ENCODE measurements at places on chromosomes 16 and 17.

GRCh38 chr16:81384006-81384405 is 60.6 kb upstream of the CMIP start:
- H3K36me3 ChIP-seq: peaks cover 25% of the 10 kb centered on the region
- H3K27ac ChIP-seq: no peak overlapping the region
- no peak for DNase-seq
- no peaks in the 10 kb centered on the region for H3K4me1 ChIP-seq

DNA sequence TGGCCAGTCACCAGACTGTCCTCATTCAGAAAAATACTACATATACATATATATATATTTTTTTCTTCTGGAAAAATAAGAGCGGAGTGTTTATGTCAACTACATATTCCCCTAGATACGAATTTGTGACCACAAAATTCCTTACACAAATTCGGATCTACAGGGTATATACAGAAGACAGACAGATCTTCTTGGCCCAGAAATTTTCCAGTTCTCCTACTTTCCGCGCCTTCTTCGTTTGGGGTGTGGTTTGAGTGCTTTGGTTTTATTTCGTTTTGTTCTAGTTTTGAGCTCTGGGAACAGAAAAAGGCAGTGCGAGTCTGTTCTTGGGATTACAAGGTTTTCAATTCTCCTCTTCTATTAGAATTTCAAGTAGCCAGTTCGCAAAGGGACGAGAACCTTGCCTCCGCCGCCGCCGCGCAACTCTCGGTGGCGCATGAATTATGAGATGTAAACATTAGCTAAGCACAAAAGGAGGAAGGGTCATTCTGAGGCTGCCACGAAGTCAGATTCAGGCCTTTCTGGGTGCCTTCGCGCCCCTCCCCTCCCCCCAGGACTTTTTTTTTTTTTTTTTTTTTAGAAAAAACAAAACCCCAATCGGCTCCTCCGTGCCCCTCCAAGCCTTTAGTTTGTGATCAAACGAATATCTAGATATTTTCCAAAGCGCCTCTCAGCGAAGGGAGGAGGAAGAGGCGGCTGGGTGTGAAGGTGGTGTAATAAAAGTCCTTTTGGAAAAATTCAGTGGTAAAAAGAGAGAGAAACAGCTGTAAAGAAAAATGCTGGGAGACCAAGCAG is 1.8 kb upstream of the HOXB4 start:
- H3K4me3 ChIP-seq: no peak overlapping the region
- H3K36me3 ChIP-seq: peaks cover 5% of the 10 kb centered on the region
- H3K27me3 ChIP-seq: no peaks in the 10 kb centered on the region
- no peak overlapping the region for H3K27ac ChIP-seq

- no peaks in the 10 kb centered on the region for H3K36me3 ChIP-seq
- no peak overlapping the region for H3K4me3 ChIP-seq
- no peak for DNase-seq
- no peaks in the 10 kb centered on the region for H3K27me3 ChIP-seq
Observed at GRCh38 chr16:85584819-85585282, 28.3 kb upstream of the GSE1 start.

DNA sequence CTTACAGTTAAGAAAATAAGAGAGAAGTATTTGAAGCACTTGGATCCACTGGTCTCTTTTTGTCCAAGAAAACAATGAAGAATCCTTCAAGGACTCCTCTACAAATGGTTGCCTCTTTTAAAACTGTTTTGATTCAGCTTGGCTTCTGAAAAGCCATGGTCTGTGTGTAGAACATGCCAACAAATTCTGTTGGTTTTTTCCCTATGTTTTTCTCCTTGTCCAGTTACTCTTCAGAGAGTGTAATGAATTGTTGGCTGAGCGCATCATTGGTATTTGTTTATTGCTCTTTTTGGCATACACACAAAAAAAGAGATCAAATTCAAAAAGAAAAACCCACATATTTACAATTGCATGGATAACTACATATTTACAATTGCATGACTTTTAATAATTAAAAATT is at the start of gene ABCA10:
ABCA10 (minus strand) TSS at position 249 of the 400 bp plus-strand sequence. CDS start 3,466 bp downstream, outside the sequence.
- H3K36me3 ChIP-seq: no peaks in the 10 kb centered on the region
- no peak for DNase-seq
- no peak within 1 kb of the TSS for H3K4me3 ChIP-seq
- no peak within 1 kb of the TSS for H3K27ac ChIP-seq

- no peak overlapping the region for H3K4me3 ChIP-seq
Observed at GRCh38 chr16:48811478-48811877, 201.5 kb upstream of the N4BP1 start.

DNA sequence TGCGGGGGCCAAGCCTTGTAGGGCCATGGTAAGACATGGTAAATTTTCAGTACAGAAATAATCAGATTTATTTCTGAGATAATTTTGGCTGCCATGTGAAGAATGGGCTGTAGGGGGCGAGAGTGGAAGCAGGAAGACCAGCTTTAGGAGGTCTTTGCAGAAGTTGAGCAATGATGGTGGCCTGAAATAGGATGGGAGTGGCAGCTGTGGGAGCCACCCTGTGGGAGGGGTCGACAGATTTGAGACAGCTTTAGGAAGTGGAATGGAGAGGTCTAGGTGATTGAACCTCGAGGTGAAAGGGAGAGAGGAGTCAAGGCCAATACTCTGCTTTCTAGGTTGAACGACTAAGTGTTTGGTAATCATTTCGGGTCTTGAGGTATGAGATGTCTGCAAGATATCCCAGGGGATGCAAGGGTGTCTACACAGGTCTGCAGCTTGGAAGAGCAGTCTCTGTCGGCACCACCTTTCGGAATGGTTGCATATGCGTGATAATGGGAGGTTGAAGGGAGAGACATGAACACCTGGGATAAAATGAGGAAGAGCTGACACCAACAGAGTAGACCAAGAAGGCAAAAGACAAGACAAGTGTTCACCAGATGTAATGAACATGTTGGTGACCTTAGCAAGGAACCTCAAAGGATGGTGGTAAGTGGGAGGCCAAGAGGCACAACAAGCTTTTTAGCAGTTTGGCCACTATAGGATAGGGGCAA is 4.2 kb upstream of the ATXN7L3 start:
- peak overlapping the region; percentile 47 for H3K27ac ChIP-seq
- no peak for DNase-seq
- H3K36me3 ChIP-seq: peaks cover 17% of the 10 kb centered on the region
- H3K4me1 ChIP-seq: peaks cover 30% of the 10 kb centered on the region

DNA sequence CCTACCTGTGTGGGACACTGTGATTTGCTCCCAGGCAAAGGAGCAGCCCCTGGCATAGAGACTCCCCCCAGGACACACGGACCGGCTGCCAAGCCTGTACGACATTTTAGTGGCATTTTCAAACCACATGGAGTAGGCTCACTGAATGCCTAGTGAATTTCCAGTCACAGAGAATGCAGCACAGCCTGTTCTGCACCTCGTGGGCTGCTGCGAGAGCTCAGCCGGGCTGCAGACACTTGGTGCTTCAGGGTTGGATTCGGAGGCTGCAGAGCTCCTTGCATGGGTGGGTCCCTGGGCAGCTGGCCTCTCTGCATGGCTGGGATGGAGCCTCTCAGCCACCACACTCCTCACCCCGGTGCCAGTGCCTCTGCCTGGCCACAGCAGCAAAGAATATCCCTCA is 51.2 kb upstream of the HNF1B start:
- no peak overlapping the region for H3K4me3 ChIP-seq
- no peak overlapping the region for H3K27ac ChIP-seq
- no peaks in the 10 kb centered on the region for H3K4me1 ChIP-seq
- H3K27me3 ChIP-seq: no peaks in the 10 kb centered on the region
- DNase-seq: no peak

- DNase-seq: no peak
- peak overlapping the region; percentile 28 for H3K4me3 ChIP-seq
- H3K27ac ChIP-seq: no peak overlapping the region
- no peaks in the 10 kb centered on the region for H3K4me1 ChIP-seq
Observed at GRCh38 chr17:491086-492021, 138.7 kb upstream of the RPH3AL start.

GRCh38 chr16:15141586-15141985 is 47.5 kb upstream of the RRN3 start:
- DNase-seq: no peak
- no peak overlapping the region for H3K27ac ChIP-seq
- no peaks in the 10 kb centered on the region for H3K36me3 ChIP-seq
- H3K4me3 ChIP-seq: no peak overlapping the region
- no peaks in the 10 kb centered on the region for H3K27me3 ChIP-seq

DNA sequence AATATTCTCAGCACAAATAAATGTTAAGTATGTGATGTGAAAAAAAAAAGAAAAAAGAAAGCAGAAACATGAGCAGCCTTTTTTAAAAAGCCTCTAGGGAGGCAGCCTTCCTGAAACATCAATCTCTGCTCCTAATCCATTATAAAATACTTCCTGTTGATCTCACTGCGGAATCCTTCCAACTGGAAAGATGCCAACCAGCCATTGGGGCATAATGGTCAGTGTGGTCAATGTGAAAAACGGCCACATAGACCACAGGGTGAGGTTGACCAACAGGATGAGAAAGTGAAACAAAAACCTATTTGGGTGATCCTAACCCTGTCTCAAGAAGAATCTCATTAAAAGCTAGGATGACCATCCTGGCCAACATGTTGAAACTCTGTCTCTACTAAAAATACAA is 26.1 kb upstream of the ABCA8 start:
- DNase-seq: no peak
- H3K36me3 ChIP-seq: no peaks in the 10 kb centered on the region
- H3K4me3 ChIP-seq: no peak overlapping the region
- H3K27me3 ChIP-seq: no peaks in the 10 kb centered on the region
- H3K27ac ChIP-seq: no peak overlapping the region

DNA sequence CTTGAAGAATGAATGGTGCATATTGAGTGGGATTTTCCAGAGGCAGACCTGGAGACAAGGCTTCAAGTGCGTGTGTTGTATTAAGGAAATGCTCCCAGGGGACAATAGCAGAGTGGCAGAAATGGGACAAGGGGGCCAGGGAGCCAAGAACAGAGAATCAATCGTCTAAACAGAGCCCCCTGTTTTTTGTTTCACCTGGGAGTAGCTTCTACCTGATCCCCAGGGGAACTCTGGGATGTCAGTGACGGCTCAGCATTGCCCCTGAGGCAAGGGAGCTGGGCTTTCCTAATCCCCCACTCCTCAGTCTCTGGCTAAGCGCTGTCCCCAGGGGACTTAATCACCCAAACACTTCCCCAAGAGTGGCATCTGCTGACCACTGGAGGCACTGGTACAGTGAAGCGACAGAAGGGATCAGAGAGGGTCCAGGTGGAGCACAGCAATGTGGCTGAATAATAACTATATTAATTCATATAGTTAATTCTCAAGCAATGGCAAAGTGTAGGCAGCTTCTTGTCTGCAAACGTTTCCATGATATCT is 35.7 kb upstream of the C16orf78 start:
- H3K27me3 ChIP-seq: no peaks in the 10 kb centered on the region
- no peak overlapping the region for H3K4me3 ChIP-seq

- H3K36me3 ChIP-seq: peaks cover 9% of the 10 kb centered on the region
- no peak for DNase-seq
- H3K4me3 ChIP-seq: peak overlapping the region; percentile 99
- peaks cover 38% of the 10 kb centered on the region for H3K4me1 ChIP-seq
- peak overlapping the region; percentile 98 for H3K27ac ChIP-seq
- no peaks in the 10 kb centered on the region for H3K27me3 ChIP-seq
Observed at GRCh38 chr17:17682293-17682736, 1.1 kb downstream of the RAI1 start.

- H3K4me3 ChIP-seq: no peak overlapping the region
- no peak overlapping the region for H3K27ac ChIP-seq
- DNase-seq: no peak
- H3K36me3 ChIP-seq: no peaks in the 10 kb centered on the region
Observed at GRCh38 chr17:58236394-58236793, 2.0 kb upstream of the LPO start.

- H3K27ac ChIP-seq: no peak overlapping the region
- DNase-seq: no peak
- H3K4me1 ChIP-seq: no peaks in the 10 kb centered on the region
Observed at GRCh38 chr16:10660950-10661635, 33.6 kb downstream of the TEKT5 start.

DNA sequence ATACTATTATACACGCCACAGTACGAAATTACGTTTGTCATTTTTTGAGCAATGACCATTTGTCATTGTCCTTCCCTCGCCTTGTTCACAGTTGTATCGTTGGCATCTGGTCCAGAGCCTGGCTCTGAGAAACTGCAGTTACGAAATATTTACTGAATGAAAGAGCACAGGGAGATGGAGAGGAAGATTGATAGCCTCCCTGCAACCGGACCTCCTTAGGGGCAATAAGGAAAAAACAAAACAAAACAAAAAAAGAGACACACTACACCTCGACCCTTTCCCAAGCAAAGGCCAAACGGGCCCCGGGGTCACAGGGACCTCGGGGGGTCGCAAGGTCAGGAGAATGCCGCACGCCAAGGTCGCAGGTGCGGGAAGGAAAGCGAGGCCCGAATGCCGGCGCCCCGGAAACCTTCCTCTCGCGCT is 857 bp downstream of the GOT2 start:
- no peak for DNase-seq
- peaks cover 30% of the 10 kb centered on the region for H3K36me3 ChIP-seq
- peak overlapping the region; percentile 88 for H3K4me3 ChIP-seq
- H3K27ac ChIP-seq: peak overlapping the region; percentile 59

DNA sequence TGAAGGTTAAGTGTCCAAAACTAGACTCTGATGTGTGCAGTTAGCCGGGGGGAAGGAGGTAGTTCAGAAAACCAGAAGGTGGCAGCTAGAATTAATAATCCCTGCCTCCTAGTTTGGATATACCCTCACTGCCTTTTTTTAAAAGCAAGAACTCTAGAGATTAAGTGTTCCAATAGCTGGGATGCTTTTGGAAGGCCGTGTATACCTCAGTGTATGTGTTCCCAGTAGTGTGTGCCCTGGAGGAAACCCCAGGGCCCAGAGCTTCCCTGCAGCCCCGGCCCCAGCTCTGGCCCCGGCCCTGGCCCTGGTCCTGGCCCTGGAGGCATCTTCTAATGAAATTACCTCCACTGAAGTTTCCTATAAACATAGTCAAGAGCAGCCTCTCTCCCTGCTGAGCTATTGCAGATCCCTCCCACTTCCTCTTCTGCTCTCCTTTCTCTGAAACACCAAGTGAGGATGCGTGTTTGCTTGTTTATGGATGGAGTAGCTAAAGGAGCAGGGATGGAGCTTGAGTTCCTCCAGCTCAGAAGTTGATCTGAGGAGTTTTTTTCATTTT is 130.7 kb downstream of the PRKCA start:
- H3K4me3 ChIP-seq: no peak overlapping the region
- no peaks in the 10 kb centered on the region for H3K36me3 ChIP-seq
- peak overlapping the region; percentile 52 for H3K27ac ChIP-seq
- no peak for DNase-seq

GRCh38 chr17:68906638-68907037 is 48.6 kb downstream of the ABCA8 start:
- H3K4me3 ChIP-seq: no peak overlapping the region
- H3K36me3 ChIP-seq: no peaks in the 10 kb centered on the region
- no peak for DNase-seq

DNA sequence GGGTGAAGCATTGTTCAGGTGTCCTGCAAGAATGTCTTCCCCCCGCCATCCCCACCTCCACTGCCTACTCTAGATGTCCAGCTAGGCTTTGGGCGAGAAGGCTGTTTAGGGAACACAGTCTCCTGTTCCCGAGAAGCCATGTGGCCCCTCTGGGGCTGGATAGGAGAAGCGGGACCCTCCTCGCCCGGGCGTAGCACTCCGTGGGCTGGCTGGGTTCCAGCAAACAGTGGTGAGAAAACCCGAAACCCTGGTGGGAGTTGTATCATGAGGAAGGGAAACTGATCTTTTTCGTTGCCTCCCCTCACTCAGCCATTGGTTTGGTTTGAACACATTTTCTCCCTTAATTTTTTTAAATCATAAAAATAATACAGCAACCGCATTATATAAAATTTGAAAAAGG is 56.6 kb downstream of the IRF8 start:
- H3K4me3 ChIP-seq: no peak overlapping the region
- no peaks in the 10 kb centered on the region for H3K4me1 ChIP-seq
- DNase-seq: no peak
- no peak overlapping the region for H3K27ac ChIP-seq
- peaks cover 12% of the 10 kb centered on the region for H3K27me3 ChIP-seq
- H3K36me3 ChIP-seq: no peaks in the 10 kb centered on the region

- DNase-seq: no peak
- no peaks in the 10 kb centered on the region for H3K36me3 ChIP-seq
- no peak overlapping the region for H3K4me3 ChIP-seq
Observed at GRCh38 chr16:48025359-48025758, 130.4 kb downstream of the ABCC12 start.

Measured in RWPE2 (cell line).